ENCODE measurements at places on chromosomes 2 and 18.

DNA sequence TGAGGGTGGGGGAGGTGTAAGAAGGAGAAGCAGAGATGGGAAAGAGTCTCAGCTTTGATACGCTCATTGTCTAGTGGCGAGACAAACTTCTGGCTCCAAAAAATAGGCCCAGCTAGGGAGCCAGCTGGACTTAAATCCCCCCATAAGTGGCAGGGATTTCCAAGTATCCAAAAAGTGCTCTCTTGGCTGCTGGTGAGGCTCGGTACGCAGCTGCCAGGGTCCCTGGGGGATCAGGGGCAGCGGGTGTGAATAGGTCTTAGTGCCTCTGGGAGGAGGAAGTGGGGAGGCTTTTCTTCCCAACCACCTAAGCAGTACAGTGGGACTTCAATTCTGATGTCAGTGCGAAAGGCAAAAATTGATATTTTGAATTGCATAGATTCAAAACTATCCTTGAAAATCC lies 73.5 kb downstream of the ALK start:
- no peak for DNase-seq

- DNase-seq, result no peak
Measured at GRCh38 chr2:10883066-10883465, 28.7 kb upstream of the KCNF1 start.

GRCh38 chr2:60794271-60794863 lies 38.3 kb downstream of the PAPOLG start:
- DNase-seq, result no peak

DNA sequence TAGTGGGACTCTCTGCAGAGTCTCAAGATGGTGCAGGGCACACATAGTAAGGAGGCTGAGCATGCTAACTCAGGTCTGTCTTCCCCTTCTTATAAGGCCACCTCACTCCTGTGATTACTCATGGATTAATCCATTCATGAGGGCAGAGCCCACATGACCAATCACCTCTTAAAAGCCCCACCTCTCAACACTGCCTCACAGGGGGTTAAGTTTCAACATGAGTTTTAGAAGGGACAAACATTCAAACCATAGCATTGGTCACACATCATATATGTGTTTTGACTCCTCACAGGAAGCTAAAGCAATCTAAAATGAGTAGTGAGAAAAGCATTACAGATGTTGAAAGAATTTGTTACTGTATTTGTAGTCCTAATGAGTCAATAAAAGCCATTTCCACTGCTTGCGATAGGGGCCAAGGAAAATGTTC lies 57.5 kb downstream of the DTNA start:
- DNase-seq, result peak; percentile 93

DNA sequence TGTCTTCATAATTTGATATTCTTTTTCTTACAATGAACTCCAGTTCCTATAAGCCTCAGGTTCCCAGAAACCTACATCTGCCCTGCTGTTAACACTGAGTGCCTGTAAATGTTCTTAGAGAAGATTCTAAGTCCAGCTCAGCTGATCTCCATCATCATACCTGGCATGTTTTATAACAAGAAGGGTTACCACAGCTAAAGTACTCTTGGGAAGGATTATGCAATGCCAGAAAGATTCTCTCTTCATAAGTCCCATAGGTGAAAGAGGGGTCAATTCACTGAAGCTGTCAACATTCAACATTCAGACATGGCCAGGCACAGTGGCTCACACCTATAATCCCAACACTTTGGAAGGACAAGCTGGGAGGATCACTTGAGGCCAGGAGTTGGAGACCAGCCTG lies 31.3 kb upstream of the PTPN4 start:
- no peak for DNase-seq

GRCh38 chr2:227539465-227539956 lies 59.2 kb upstream of the SCYGR2 start:
- DNase-seq, result no peak

- DNase-seq, result peak; percentile 7
Measured at GRCh38 chr2:183868153-183868552, 730.2 kb upstream of the ZNF804A start.

DNA sequence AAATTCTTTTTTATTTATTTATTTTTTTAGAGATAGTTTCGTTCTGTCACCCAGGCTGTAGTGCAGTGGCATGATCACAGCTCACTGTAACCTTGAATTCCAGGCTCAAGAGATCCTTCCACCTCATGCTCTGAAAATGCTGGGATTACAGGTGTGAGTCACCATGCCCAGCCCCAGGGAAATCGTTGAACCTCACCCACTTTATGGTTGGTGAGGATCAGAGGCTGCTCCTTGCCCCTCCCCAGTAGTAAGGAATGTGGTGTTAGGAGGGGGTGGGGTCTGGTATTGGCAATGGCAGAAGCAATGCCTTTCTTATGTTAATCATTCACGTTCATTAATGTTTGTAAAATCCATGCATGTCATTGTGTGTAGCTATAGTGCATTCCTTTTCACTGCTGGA lies 161.9 kb downstream of the SUCLG1 start:
- DNase-seq, result peak; percentile 73

DNA sequence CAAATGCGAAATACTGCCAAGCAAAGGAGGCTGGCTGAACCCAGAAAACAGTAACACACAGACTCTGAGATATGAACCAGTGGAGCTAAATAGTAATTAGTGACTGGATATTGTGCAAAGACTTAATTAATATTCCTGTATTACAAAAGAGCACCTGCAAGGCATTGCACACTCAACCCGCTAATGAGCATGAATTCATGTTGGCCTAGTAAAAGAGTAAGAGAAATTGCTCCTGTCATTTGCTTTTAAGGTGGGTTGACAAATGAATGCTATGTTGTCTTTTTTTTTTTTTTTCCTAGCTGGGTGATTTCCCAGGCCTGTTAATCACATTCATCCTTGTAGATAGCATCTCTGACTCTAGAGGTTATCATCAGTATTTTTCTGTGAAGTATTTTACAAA lies 87.0 kb upstream of the CERS6 start:
- no peak for DNase-seq

DNA sequence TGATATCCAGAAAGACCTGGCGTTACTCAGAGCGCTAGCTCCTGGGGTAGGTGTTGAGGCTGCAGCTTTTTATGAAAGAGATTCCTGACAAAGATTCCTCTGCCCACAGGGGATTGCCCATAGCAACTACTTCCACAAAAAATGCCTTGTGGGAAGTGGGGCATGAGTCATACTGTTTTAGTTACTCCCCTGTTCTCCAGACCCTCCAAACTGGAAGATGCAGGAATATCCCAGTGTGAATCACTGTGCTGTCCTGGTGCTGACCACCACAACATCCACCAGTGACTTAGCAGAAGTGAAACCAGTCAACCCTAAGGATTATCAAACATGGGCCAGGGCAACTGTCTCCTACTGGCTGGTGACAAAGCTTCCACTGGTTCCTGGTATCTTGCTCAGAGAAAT lies 61.8 kb downstream of the CDH2 start:
- peak; percentile 85 for DNase-seq

- no peak for DNase-seq
Measured at GRCh38 chr2:77977471-77978063, 455.4 kb upstream of the LRRTM4 start.

DNA sequence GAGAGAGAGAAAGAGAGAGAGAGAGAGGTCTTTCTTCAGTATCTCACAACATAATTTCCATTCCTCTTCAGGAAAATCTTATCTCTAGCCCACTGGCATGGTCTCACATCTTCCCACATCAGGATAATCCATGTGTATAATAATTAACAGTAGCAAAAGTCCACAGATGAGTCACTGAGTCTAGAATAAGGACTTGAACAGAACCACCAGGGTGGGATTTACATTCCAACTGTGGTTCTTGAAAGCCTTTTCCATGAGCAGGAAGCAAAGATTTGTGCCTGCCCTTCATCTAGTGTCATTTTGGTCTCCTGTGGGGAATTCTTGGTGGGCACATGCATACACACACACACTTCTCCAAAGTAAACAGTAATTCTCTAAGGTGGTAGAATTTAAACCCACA lies 107.1 kb upstream of the TCF4 start:
- DNase-seq, result no peak

DNA sequence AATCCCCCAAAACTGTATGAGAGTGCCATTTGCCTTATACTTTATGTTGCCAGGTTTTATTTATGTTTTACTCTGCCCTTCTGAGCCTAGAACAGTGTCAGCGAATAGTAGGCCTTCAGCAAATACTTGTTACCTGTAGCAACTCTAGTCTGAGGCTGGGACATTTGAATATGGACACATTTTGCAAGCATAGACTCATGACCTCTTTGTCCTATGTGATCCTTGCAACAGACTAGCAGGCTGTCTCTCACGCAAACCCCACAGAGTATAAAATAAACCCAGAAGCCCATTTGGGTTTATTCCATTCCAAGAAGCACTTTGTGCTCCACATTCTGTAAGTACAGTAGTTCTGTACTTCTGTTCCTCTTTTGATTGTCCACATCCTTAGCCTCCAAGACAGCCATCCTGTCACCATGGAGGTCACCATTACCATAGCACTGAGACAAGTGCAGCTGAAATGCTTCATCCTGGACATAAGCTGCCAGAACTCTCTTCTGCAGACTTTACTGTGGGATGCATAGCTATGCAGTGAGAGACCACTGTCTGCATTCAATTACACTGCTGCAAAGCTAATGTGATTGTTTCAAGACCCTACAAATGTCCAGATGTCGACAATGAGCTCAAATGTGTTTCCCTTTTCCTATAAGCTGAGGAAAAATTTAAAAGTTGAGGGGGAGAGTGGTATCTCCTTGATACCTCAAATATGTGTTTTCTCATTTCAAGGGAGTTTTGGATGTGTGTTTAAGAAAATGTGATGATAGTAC lies 425.7 kb downstream of the PID1 start:
- no peak for DNase-seq
